GM20000 (cell line): ENCODE measurements at places on chromosomes 11 and 22.

GRCh38 chr11:67387069-67387468 is 4.7 kb upstream of the RAD9A start:
- no peak for DNase-seq

DNA sequence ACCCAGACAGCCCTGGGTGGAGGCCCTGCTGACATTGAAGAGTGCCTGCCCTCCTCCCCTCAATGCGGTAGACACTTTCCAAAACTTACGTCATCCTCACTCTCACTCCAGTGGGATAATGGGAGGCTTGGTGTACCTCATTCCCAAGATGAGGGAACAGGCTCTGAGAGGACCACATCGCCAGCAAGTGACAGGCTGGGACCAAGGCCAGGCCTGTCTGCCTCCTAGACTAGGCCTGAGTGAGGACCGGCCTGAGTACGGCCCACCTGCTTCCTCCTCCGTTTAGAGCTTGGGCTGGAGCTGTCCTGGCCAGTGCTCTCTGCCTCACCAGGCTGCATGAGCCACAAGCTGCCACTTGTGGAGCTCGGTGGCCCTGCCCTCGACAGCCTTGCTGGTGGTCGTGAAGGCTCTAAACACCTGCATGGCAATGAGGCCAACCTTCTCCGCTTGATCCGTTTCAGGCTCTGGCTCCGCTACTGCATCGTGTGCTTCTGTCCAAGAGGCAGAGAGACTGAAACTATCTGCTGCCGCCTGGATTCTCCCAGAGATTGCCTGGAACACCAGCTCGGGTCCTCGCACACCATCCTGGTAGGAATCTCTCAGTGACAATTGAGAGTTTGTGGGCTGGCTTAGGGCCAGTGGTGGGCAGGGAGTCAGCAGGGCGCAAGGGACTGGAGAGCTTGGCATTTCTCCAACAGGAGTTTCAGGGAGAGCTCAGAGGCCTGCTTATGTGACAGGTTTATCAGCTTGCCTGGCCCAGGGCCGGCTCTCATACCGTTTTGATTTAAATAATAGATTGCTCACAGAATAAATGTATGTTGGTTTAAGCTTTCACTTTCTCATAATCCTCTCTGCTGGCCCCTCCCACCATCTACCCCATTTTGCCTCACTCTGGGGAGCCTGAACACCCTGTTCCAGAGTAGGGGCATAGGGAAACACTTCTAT is 9.4 kb downstream of the LRRC75B start:
- no peak for DNase-seq

- DNase-seq: no peak
These were observed 253.2 kb downstream of the TBC1D22A start for GRCh38 chr22:47015589-47016178.

- DNase-seq: no peak
These were observed 16.1 kb downstream of the MIAT start for GRCh38 chr22:26673486-26673885.

DNA sequence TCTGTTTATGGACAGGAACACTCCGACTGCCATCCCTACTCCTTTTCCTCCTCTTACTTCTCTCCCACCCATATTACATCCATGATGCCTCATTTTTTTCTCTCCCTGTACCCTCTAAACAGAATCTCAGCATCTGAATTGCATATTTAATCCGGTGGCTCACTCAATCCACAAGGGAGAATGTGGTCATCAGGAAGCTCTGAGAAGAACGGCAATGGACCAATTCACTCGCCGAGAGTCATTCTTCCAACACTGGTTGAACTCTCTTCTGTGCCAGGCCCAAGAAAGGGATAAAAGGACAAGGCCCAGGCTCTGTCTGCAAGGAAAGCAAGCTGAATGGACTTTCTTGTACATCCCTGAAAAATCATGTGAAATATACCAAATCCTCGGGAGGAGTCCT is 15.9 kb downstream of the MAP6 start:
- no peak for DNase-seq

GRCh38 chr11:416757-417621 is 2.2 kb upstream of the SIGIRR start:
- peak; percentile 70 for DNase-seq

DNA sequence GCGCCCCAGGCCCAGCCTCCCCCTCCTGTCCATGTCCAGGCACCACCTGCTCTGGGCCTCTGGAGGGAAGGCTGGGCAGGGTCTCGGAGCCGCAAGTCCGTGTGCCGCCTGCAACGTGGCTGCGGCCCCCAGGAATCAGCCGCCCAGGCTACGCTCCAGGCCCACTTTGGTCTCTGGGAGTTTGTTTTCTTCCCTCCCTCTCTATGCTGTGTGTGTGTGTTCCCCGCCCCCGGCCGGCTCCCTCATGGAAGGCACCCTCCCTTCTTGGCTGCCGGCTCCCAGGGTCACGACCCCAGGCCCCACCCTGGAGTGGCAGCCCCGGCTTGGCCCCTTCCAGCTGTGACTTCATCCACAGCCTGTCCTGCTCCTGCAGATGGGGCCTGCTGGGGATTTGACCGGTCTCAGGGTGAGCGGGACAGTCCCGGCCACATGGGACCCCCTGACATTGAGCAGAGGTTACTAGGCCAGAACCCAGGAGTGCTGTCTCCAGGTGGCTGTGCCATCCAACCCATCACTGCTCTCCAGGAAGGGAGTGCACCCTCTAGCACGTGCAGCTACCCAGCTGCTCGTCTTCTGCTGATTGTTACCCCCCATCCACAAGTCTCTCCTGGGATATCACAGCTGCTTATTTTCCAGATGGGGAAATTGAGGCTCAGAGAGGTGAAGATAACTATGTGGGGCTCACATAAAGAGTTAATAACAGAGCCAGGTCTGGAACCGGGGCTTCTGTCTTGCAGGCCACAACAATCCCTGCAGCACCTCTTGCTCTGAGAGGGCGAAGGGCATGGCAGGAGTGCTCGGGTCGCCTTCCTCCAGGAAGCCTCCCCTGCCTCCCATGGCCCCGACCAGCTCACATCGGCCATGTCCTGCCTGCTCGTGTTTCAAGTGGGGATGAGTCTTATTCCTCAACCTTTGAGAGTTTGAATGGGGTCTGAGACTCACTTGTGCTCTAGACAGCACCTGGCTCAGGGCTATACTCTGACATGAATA is 2.8 kb upstream of the LIF start:
- no peak for DNase-seq

- DNase-seq: no peak
These were observed 72.5 kb downstream of the PACS1 start for GRCh38 chr11:66142370-66143263.

- no peak for DNase-seq
These were observed 11.7 kb downstream of the PDGFB start for GRCh38 chr22:39232806-39233709.

DNA sequence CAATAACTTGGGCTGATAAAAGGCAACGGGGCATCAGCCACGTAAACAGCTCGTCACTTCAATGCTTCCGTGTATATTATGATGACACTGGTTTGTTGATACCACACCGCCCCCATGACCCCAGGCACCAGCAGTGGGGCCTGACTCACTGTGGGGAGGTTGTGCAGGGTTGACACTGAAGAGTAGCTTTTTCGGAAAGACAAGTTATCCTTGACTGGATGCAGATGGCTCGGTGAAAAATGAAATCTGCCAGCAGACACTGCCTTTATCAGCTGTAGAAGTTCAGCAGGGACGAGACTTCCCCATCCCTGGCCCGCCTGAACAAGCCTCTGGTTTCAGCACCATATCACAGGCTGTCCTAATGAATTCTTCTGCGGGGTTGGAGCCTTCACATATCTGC is 55.6 kb downstream of the WT1 start:
- DNase-seq: no peak

DNA sequence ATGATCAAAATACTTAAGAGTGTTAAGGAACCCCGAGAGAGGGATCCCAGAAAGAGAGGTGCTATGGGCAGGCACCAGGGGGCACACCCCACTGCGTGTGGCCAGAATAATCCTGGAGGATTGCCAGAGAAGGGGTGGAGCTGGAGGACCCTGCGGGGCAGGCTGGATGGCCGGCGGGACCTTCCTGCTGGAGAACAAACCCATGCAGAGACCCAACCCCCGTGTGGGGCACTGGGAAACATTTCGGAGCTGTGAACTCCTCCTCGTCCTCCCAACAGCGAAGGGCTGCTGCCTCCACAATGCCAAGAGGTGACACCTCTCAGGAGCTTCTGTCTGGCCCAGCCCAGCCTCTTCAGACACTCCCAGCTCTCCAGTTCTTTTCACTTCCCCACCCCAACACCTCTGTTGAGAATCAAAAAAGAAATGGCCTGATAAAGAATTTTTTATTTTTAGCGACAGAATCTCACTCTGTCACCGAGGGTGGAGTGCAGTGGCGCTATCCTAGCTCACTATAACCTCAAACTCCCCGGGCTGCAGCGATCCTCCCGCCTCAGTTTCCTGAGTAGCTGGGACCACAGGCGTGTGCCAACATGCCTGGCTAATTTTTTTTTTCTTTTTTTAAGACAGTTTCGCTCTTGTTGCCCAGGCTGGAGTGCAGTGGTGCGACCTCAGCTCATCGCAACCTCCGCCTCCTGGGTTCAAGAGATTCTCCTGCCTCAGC is 25.6 kb downstream of the RHOD start:
- no peak for DNase-seq

DNA sequence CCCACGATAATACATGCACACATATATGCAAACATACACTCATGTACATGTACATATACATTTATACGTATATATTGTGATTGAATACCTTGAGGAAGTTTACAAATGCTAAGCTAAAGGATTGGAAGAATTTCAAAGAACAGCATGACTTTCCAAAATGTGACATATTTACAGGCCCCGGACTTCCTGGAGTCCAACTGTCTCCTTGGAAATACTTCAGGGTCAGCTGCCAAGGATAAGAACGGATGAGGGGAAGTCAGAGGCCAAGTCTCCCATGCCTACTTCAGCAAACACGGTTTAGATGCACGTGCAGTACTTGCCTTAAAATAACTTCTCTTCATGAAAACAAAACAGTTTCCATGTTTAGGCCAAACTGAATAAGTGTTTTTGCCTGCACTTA is 213.6 kb downstream of the DYNC2H1 start:
- DNase-seq: no peak

DNA sequence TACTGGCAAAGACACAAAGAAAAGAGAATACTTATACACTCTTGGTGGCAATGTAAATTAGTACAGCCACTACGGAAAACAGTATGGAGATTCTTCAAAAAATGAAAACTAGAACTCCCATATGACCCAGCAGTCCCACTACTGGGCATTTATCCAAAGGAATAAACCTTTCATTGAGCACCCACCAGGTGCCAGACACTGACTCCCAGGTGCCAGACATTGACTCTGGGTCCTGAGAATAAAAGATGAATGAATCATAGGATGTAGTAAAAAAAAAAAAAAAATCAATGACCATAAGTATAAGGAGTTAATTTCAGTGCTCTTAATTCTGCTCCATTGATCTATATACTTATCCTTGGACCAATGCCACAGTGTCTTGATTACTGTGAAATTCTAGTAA is 28.2 kb downstream of the HEPHL1 start:
- DNase-seq: no peak

DNA sequence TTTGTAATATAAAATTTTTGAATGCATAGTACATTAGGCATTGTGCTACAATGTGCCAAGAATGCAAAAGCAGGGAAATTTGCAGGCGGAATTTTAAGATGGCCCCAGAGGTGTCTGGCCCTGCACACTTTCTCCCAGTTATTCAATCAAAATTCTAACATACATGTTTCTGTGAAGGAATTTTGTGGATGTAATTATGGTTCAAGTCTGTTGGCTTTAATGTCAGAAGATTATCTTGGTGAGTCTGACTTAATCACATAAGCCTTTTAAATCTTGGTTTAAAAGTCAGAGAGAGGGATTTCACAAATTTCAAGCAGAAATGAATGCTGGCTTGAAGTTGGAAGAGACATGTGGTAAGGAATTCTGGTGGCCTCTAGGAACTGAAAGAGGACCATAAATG is 423.4 kb upstream of the CCDC179 start:
- no peak for DNase-seq

DNA sequence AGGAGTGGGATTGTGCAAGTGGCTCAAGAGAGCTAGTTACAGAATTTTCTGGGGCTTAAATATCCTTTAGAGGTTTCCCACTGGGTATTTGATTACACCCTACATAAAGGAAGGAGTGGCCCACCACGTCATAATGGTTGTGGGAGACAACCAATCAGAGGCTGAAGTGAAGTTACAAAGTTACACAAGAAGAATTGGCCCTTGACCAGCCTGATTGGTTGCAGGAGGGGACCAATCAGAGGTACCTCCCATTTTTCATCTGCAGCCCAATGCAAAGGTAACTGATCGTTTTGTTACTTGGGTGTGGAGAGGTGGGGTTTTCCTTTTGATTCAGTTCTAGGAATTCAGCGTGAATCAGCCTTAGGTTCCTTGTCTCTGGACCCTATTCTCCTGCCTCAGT is 430.5 kb upstream of the FAT3 start:
- DNase-seq: no peak

DNA sequence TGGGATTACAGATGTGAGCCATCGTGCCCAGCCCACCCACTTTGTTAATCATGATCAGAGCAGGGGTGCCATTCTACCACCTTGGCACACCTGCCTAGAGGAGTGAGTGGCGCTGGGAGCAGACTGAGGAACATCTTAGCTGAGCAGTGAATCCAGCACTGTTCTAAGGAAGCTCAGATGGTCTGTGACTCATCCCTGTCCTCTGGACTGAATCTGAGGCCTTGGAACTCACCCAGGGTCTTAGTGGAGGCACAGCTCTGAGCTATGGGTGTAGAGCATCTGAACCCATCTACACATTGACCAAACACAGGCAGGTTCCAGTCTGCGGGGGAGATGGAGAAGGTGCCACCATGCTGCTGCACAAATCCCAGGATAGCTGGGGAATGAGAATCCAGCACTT is 14.9 kb downstream of the PGAP2 start:
- no peak for DNase-seq

DNA sequence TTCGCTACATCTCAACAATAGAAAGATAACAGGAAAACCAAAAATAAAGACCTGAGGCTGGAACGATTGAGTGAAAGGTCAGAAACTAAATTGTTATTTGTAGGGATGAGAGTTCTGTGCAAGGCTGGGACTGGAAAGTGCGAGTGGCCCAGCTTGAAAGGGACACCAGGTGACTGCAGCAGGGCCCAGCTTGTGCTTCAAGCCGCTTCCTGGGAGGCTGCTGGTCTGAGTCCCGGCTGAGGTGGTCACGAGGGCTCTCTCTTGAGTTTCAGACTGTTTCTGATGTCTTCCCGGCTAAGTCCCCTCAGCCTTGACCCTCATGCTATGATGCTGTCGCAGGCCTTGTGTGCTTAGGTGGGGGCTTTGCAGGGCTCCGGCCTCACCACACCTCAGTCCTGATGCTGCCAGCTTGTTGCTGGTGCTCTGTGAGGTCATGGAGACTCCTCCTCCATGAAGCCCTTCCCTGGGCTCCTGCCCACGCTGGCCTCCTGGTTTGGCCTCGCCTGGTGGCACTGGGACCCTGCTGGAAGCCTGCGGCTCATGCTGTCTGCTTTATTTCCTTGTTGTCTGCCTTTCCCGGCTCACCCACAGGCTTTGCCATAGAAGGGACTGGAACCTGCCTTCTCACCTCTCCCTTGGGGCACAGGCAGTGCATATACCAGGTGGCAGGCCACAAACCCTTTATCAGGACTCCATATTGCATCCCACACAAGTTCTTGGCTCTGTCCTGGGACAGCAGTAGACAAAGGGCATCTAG is 4.0 kb downstream of the BANF1 start:
- no peak for DNase-seq

- DNase-seq: no peak
These were observed 9.9 kb downstream of the P2RY6 start for GRCh38 chr11:73281796-73282660.
